ENCODE measurements at places on chromosomes 4 and X.

DNA sequence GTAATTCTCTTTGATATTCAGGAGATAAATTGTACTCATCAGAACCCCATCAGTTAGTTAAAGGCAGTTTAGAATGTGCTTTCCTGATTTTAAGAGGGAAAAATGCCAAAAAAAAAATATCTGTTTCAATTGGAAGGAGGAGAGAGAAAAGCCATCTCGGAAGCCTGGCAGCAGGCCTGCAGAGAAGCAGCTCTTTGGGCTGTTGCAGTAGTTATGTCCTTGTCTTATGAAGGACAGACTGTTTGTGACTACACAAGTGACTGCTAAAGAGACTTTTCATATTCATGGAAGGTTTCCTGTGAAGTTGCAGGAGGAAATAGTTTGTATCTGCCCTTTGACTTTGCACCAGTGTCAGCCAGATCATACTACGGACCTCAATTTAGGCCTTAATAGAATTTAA, 88.8 kb downstream of the DCLK2 start:
- no peak for DNase-seq

- DNase-seq, result no peak
These were observed 29.9 kb downstream of the RBMX start for GRCh38 chrX:136850441-136851175.

DNA sequence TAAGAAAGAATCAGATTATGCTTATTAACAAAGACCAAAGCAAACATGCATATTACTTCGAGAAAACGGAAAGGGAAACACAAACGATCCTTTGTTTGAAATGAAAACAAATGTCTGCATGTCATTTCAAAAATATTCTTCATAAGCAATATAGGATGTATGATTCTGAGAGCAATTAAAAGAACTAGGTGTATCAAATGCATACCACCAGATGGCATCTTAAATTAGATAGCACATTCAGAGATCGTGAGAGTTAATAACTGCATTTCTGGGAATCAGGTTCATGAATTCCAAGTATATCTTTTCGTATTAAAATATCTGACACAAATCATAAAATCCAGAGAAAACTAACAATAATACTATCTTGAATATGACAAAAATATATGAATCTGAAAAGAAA, 159.5 kb downstream of the PPP3CA start:
- DNase-seq, result no peak

- no peak for DNase-seq
These were observed 64.7 kb downstream of the DHX15 start for GRCh38 chr4:24519649-24520048.

- no peak for DNase-seq
These were observed 322.9 kb upstream of the NWD2 start for GRCh38 chr4:36921476-36922216.

DNA sequence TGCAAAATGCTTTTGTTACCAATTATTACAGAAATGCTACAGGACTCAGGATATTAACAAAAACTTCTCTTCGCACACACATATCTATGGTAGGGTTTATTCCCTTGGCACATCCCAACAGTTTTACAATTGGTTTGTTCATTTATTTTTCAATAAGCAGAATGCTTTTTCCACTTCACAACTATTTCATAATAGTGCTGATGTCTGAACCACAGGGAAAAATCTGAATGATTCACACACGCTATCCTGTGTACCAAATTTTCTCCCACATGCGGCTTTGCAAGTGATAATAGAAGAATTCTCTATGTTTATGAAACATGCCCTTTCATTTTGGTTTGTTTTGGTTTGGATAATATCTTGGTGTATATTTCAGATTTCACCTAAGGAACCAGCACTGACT, 725.7 kb upstream of the TENM3 start:
- no peak for DNase-seq

GRCh38 chr4:15720851-15721250, 18.0 kb downstream of the BST1 start:
- no peak for DNase-seq

DNA sequence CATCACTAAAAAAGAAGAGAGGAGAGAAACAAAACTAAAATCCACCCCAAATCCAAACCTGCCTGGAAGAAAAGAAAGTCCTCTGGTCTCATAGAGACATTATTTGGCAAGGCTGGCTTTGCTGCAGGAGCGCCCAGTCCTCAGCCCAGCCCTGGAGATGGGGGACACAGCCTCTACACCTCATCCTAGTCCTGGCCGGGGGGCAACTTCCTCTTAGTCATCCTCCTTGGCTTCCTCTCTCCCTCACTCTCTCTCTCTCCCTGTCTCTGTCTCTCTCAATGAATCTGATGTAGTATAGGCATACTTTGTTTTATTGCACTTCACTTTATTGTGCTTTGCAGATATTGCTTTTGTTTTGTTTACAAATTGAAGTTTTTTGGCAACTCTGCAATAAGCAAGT, 55.8 kb upstream of the MAGEB10 start:
- no peak for DNase-seq

- DNase-seq, result no peak
These were observed 787 bp upstream of the TMSB15A start for GRCh38 chrX:102517326-102517725.

DNA sequence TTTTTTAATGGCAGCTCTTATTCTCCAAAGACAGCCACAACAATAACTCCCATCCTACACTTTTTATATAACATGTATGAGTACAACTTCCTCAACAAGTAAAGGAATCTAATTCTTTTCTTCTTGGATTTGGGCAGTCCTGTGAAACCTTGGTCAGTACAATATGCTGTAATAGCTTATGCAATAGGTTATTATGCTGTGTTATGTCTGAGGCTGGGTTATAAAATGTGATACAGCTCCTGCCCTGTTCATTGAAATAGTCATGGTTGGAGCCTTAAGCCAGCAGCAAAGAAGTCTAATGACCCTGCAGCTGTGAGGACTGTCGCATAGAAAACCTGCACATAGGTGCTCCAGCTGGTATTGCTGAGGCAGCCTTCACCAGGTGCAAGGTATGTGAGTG, 215.8 kb upstream of the RASGEF1B start:
- DNase-seq, result no peak

GRCh38 chr4:110533940-110534339, 58.0 kb downstream of the ENPEP start:
- DNase-seq, result no peak

- DNase-seq, result no peak
These were observed 66.4 kb upstream of the GUCY1A1 start for GRCh38 chr4:155600244-155600643.

- no peak for DNase-seq
These were observed 32.2 kb downstream of the MID2 start for GRCh38 chrX:107857837-107858236.

- no peak for DNase-seq
These were observed 117.4 kb downstream of the ATRX start for GRCh38 chrX:77668391-77669237.

DNA sequence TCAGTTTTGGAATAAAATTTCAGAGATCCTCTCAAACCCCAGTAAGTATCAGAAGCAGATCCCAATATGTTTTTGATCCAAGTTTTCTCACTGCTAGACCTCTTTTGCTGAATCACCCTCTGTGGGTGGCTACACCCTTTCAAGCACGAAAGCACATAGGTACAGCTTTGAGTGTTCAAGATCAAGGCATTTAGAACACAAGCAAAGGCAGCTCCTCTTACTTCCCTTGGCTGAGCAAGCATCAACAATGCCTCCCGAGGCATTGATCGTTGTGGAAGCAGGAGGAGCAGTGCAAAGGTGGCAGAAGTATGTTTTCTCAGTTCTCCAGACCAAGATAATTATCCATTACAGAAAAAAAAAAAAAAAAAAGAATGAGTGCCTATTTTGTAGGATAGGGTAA, 72.0 kb upstream of the TSPAN7 start:
- no peak for DNase-seq

DNA sequence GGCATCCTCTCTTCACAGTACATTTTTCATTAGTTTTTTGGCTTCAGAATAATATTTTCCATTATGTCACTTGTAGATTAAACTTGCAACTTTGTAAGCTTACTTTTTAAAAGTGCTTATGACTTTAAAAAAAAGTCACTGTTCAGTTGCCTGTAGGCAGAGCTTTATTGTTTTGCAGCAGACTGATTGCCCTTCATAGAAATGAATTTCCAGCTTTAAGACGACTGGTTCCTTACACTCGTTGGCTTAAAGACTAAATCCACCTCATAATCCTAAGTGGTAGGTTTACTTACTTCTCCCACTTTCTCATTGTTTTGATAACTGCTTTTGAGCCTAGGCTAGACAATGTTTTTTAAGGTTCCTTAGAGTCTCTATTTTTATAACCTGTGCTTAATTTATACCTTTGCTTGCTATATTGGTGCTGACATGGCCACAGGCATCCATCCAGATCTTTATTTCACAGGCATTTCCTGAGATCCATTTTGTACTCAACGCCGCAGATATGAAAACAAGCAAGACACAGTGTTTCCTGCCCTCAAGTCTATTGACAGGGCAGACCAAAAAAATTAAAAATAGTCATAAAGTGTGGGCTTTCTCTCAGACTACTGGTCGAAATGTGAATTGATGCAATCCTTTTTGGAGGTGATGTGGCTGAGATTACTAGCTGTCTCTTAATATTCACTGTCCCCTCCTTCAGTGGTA, 12.6 kb upstream of the IL13RA2 start:
- DNase-seq, result no peak

- DNase-seq, result no peak
These were observed 22.4 kb downstream of the AFF1 start for GRCh38 chr4:86957215-86957614.

- no peak for DNase-seq
These were observed 155.8 kb upstream of the RAI2 start for GRCh38 chrX:18016941-18017340.

DNA sequence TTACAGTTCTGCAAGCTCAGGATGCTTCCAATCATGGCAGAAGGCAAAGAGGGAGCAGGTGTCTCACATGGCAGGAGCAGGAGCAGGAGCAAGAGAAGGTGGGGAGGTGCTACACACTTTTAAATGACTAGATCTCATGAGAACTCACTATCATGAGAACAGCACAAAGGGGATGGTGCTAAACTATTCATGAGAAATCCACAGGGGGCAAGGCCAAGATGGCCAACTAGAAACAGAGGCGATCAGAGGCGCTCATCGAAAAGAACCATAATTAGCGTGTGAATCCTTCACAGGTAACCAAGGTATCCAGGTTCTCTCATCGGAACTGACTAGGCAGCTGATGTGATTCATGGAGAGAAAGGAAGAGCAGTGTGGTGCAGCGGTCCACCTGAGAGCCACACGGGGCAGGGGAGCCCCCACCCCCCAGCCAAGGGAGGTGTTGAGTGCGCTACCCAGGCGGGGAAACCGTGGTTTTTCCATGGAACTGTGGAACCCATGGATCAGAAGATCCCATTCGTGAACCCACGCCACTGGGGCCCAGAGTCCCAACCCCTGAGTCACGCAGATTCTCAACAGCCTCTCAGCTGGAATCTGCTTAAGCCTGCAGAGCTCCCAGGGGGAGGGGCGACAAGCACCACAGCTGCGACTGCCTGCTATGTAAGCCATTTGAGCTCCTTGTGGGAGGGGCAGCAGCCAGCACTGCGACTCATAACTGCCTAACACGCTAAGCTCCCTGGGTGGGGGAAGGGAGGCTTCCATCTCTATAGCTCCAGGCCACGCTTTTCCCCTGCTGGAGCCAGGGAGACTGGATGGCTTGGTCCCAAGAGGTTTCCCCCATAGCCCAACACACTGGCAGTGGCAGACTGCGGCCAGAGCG, 46.7 kb downstream of the FGF16 start:
- no peak for DNase-seq

- DNase-seq, result no peak
These were observed 15.5 kb upstream of the IGBP1 start for GRCh38 chrX:70117738-70118137.

Measured in stimulated activated CD4-positive, alpha-beta T cell treated with anti-CD3 and anti-CD28 coated beads, TNF-alpha, amount 100 ng/mL, for 4 hours (primary cell).